ENCODE measurements at places on chromosomes 5 and 9.
A peak's percentile ranks its signal among the peaks of the same experiment; 100 is the strongest.

DNA sequence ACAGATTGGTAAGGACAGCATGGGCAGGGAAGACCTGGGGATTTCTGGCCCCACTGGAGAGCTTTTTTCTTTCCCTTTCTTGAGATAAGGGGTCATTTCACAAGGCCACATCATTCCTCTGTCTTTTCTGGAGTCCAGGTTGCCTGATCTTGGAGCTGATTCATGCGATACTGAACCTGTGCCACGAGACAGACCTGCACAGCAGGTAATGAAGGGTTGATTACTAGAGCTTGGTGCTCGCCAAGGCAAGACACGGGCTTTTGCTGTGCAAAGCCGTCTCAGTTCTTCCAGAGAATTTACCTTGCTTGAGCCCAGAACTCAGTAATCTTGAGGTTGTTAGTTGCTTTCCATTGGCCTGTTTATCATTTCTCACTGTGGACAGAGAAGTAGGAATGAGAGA lies 39.2 kb downstream of the NUP188 start:
- DNase-seq: no peak

DNA sequence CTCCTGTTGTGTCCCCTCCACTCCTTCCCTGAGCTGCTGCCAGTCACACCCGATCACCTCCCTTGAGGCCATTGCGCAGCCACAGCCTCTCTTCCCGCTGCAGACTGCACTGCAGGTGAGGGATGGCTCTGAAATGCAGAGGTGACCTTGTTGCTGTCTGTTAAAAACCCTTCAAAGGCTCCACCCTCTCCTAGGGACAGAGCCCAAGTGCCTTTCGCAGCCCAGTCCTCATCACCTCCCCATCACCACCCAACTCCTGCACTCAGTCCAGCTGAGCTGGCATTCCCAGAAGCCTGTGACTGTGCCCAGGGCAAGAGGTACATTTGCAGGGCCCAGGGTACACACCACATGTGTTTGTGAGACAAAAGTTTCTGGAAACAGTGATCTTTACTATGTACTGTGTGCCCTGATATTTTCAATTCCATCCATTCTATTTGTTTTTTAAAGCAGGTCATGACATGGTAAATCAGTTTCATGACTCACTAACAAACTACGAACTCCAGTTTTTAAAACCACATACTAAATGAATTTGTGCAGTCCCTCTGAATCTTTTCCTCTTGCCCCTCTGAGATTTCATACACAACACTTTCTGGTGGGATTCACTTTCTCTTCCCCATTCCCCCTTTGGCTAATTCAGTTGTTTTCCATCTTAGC lies 73.0 kb upstream of the SPOCK1 start:
- no peak for DNase-seq

DNA sequence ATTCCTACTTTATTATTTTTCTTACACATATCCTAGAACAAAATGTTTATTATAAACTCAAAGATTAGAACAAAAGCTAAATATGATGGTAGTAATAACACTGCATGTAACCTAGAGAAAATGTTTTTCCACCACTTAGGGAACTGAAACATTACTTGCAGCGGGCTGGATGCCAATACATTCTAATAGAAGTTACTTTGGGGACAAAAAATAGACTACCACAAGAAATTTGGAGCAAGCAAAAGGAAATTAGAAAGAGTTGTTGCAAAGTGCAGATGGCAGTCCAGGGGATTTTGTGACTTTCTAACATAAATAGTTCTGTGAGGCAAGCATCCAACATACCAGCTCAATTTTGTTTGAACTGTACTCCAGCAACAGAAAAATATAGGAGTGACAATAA lies 255.3 kb upstream of the GRIN3A start:
- DNase-seq: no peak

DNA sequence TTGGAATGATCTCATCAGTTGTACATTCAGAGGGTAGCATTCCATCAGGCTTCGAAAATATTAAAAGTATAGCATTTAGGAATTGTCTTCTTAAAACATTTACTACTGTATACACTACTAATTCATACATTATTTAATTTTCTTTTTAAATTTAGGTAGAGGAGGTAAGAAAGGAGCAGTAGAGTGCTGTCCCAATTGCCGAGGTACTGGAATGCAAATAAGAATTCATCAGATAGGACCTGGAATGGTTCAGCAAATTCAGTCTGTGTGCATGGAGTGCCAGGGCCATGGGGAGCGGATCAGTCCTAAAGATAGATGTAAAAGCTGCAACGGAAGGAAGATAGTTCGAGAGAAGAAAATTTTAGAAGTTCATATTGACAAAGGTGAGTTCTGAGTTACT lies 5.2 kb downstream of the DNAJA1 start:
- DNase-seq: no peak

DNA sequence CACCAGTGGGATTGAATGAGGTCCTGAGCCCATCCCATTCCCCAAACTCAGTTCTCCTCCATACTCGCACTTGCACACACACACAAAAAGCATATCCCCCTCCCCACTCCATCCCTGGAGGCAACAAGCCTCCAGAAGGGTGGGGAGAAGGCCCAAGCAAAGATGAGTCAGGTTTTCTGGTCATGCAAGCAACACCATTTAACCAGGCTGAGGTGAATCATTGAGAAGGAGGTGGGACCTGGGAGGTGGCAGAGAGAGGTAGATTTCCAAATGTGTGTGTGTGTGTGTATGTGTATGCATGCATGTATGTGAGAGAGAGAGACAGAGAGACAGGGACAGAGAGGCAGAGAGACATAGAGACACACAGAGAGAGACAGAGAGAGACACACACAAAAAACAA lies 185.2 kb upstream of the TRIM32 start:
- no peak for DNase-seq

GRCh38 chr5:7250004-7250403 lies 145.9 kb upstream of the ADCY2 start:
- no peak for DNase-seq

- DNase-seq: no peak
Measured at GRCh38 chr9:107292821-107293542, 9.9 kb downstream of the RAD23B start.

- DNase-seq: no peak
Measured at GRCh38 chr9:74953235-74953751, 581 bp upstream of the C9orf40 start.

- no peak for DNase-seq
Measured at GRCh38 chr9:22813529-22813928, 366.9 kb downstream of the DMRTA1 start.

- no peak for DNase-seq
Measured at GRCh38 chr9:18834740-18835361, 198.2 kb downstream of the SAXO1 start.

GRCh38 chr9:104960662-104961061 lies 32.7 kb upstream of the ABCA1 start:
- no peak for DNase-seq

GRCh38 chr5:111532886-111533582 lies 20.7 kb upstream of the STARD4 start:
- no peak for DNase-seq

DNA sequence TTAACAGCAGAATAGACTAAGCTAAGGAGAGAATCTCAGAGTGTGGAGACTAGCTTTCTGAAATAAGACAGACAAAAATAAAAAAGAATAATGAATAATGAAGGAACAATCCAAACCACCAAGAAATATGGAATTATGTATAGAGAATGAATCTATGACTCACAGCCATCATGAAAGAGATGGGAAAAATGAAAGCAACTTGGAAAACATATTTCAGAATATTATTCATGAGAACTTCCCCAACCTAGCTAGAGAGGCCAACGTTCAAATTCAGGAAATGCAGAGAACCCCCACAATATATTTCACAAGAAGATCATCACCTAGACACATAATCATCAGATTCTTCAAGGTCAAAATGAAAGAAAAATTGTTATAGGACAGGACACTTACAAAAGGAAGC lies 349.0 kb upstream of the MPDZ start:
- DNase-seq: no peak

GRCh38 chr5:2110934-2111462 lies 228.3 kb upstream of the IRX4 start:
- DNase-seq: no peak

DNA sequence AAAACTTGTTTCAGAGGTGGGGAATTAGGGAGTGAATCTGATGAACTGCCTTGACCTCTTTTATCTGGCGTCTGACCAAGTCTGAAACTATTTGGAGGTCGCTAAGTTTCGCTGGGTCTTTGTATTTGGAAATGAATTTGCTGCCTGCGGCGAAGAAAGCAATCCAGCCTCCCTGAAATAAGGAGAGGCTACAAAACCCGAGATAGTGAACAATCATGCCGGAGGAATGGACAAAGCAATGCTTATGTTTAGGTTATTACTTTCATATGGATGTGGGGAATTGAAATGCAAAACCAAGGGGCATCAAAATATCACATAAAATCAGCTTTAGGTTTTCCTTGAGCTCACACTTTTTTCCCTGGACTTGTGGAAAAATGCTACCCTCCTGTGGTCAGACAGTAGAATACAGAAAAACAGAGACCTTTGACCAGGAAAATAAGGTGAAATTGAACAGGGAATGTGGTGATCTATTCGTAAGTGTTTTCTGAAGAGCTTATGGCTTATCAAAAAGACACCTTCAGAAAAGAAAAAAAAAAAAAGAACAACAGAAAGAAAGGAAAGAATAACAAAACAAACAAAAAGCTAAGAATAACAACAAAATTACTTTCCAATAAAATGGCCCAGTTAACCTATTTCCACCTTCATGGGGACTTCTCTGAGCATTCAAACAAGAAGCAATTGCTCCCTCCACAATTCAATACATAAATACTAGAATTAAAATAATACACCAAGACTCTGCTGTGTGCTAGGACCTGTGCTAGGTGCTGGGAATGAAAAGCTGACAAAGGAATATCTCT lies 68.6 kb upstream of the DPYSL3 start:
- no peak for DNase-seq

- DNase-seq: no peak
Measured at GRCh38 chr9:131116281-131117120, 8.9 kb upstream of the NUP214 start.

GRCh38 chr5:171840066-171840465 lies 54.4 kb downstream of the SMIM23 start:
- DNase-seq: no peak

DNA sequence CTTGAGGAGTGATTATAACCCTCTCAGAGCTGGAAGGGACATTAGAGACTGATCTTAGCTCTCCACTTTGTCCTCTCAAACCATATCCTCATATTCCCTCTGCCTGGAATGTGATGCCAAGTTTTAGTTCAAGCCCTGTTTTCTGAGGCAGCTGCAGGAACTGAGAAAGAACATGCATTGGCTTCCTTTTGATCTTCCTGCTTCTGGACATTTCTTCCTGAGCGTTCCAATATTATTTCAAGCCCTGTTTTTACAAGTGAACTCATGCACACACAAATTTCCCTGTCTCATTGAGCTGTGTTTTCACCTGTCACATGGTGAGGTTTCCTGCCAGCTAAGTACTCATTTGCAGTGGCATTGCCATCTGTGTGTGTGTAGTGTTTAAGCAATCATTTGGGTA lies 17.0 kb downstream of the FOCAD start:
- no peak for DNase-seq

- DNase-seq: no peak
Measured at GRCh38 chr5:131150408-131150807, 14.6 kb downstream of the HINT1 start.

- DNase-seq: peak; percentile 25
Measured at GRCh38 chr9:129584136-129584535, 36.8 kb downstream of the C9orf50 start.

GRCh38 chr9:16367605-16368231 lies 502.8 kb downstream of the BNC2 start:
- no peak for DNase-seq
